ENCODE measurements at places on chromosomes 4 and X.

DNA sequence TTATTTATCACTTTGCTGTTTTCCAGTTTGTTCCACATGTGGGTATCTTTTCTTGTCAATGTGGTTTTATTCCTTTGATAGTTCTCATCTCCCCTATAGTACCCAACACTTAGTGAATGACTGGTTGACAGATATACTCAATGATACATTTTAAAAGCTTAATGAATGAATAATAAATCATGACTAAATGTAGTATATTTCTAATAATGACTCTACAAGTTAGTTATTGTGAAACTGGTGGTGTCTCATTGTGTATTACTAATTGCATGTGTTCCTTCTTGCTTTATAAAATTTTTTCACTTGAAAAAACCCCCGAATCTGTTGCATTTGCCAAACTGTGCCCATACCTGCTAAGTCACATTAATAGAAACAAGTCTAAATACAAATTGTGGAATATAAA lies 95.4 kb downstream of the MBNL3 start:
- no peak for DNase-seq

GRCh38 chr4:94459462-94460161 lies 7.9 kb downstream of the PDLIM5 start:
- no peak for DNase-seq

DNA sequence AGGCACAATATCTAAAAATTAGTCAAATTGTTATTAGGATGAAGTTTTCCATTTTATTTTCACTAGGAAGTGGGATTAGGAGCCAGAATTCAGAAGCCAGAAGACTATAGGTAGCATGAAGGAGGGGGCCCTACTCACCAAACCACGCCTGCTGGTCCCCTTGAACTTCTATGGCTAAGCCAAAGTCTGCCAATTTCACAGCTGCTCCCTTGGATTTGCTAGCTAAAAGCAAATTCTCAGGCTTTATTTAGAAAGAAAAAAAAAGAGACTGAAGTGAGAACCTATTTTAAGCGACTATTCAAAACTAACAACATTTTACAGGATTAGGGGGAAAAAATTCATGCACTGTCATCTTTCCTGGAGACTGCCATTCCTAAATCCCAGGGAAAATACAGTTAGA lies 224.3 kb downstream of the CAMK2D start:
- DNase-seq: no peak

DNA sequence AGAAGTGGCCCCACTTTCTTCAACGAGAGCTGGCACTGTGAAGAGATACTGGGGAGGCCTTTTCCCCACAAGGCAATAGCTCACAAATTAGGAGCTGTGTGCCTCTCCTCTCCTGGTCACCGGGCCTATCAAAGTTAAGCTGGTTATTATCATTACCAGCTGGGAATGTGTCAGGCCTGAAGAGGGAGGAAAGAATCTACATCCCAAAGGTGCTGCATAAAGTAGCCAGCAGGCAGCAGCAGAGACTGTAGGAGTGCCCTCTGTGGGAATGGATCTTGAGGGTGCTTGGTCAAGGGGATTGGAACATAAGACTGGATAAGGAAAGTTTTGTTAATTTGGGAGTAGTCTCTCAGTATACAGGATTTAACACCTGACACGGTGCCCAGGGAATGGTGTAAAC lies 9.1 kb upstream of the TMPRSS11D start:
- DNase-seq: no peak

DNA sequence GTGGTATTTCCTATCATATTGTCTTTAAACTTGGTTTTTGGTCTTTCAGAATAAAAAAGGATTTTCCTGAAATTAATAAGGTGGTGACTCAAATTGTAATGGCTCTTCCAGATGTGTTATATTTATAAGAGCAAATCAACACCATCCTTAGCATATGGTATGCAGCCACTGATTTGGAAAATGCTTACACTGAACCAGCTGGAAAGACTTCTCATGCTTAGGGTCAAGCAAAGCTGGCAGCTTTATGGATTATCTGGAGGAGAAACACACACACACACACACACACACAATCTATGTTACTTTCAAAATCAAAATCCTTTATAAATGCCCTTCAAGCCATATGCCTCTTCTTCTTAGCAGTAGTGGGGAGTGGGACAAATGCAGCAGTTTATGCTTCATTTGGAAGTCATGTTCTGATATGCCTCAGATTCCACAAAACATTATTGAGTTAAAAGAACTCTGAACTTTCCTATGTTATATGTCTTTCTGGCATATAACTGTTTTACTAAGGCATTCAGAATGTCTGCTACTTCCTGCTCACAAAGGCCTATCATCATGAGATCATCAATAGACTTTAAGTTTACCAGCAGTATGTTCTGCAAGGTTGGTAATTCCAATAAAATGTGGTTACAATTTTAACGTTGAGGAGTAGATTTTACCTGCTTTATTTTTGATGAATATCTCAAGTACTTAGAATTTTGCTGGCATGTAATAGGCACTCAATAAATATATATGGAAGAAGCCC lies 72.9 kb upstream of the PRDM5 start:
- DNase-seq: no peak

DNA sequence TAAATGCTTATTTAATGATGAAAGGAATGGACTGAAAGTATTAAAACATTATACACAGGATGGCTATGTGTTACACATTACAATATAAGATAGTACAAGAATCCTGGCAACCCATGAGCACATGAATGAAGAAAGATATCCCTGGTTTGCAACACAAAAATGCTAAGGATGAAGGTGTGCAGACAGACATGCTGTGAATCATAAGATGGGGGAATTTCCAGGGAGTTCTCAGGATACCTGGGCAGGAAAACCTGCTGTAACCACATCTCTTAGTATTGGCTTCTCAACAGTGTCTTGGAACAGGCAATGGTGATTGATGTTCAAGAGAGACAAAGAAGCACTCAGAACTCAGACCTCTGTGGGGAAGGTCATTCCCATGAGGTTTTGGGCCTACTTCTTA lies 23.9 kb upstream of the ANOS1 start:
- DNase-seq: no peak

DNA sequence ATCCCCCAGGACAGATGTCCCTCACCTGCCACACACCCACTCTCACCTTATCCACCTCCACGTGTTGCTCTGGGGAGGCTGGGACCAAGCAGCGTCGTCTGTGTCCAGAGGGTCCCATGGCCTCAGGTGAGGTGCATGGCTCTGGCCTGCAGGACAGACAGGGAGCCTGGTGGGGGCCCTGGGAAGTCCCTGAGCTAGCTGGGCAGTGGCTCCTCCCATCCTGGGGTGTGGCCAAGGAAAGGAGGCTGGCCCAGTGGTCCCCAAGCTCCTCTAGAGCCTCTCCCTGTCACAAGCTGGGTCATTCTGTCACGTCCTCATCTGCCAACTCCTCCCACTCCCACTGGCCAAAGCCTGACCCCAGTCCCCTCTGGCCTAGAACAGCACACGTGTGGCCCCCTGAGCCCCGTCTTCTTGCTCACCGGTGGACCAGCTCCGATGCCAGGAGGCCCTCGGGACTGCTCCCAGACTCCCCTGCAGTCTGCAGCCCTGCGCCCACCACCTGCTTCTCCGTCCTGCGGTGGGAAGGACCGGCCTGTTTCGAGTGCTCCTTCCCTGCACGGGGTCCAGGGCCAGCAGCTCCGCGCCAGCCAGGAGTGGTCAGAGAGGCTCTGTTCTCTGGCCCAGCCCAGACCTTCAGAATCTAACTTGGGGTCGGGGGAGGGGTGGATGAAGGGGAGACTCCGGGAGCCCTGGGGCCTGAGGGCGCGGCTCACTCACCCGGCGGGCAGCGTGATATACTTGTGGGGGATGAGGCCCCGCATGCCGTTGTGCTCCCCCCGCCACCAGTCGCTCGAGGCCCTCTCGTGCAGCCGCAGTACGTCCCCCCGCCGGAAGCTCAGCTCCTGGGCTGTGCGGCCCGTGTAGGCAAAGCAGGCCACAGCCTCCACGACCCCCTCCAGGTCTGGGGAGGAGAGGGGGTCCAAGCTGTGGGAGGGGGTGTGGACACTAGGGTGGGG lies 4.8 kb downstream of the AVPR2 start:
- DNase-seq: no peak

DNA sequence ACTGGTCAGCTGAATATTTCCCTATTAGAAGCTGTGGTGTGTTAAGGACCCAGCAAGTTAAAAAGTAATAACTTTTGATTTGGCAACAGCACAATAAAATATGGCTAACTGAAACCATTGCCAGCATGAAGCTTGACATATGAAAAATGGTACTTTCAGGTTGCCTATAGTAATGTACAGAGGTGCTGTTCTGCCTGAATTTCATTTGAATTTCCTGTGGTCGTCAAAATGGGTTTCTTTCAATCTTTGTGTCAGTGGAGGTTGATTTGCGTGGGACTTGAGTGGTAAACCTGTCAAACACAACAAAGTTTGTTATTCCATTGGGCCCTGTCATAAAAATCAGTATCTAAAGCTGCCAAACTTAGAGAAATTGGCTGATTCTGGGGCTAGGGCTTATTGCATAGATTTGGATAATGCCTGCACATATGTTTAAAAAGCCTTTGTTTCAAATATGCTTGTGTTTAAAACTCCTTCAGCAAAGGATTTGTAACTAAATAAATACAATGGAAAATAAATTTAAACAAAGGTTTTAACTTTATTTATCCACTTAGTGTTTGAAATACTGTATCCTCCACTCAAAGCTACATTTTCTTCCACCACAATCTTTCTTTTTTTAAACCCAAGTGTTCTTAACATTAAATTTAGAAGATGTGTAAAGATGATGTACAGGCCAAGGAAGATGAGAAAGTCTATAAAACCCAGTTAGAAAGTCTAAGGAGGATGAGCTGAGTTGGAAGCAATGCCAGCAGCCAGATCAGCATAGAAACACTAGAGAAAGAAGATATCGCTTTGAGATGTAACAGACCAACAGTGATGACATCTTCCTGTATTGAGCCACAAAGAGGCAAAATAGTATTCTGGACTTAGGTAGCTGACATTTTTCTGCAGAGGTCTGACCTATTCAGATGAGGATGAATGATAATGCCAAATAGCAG lies 134.8 kb upstream of the GIMD1 start:
- DNase-seq: no peak

DNA sequence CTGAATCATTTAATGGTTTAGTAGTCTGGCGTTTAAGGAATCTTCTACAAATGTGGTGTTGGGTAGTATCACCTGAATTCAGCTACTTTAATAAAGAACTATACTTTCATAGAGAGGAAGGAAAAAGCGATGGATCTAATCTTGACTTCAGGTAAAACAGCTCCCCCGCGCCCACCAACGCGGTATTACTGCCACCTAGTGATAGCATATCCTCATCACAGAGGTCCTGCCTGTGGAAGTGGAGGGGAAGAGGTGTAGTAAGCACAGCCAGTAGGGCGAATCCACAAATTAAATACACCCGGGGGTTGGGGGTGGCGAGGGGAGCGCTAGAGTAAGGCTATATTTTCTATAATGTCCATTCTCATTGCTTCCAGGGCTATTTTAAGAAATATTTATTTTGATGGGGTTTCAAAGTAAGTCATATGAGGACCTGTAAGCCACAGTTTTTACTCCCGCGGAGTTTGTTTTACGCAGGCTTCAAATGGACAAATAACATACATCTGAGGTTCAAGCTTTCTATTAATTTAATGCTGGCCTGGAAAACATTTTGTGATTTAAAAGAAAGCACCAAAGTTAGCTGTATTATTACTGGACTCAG lies 8.3 kb upstream of the DAPP1 start:
- peak; percentile 56 for DNase-seq

DNA sequence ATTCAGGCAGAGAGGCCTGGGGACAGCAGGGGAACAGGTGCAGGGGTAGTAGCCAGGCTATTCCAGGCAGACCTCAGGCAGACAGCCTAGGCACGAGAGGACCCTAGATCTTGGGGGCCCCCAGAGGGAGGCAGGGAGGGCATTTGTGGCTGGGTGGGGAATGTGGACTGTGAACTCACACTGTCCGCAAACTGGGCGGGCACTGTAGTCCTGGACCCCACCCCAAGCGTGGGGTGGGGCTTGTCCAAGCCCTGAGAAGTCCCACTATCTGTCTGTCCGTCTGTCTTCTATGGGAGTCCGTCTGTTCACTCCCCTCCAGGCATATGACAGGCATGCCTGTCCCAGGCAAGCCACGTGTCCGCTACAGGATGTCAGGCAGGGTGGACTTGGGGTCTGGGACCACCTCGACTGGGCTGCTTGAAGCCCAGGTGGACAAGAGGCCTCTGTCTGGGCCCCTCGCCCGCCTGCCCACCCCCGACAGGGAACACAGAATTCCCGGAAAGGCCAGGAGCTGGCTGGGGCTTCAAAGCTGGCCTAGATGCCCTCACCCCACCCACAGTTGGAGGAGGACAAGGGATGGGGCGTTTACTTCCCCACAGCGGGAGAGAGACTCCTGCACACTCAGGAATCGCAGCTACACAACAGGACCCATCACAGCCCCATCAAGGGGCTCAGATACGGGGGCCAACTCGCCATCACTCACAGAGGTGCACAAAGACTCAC lies at the start of gene SLC38A5:
Gene SLC38A5 (minus strand): TSS at position 151 of the 723 bp plus-strand sequence. CDS start 2,336 bp downstream, outside the sequence.
- no peak for DNase-seq

DNA sequence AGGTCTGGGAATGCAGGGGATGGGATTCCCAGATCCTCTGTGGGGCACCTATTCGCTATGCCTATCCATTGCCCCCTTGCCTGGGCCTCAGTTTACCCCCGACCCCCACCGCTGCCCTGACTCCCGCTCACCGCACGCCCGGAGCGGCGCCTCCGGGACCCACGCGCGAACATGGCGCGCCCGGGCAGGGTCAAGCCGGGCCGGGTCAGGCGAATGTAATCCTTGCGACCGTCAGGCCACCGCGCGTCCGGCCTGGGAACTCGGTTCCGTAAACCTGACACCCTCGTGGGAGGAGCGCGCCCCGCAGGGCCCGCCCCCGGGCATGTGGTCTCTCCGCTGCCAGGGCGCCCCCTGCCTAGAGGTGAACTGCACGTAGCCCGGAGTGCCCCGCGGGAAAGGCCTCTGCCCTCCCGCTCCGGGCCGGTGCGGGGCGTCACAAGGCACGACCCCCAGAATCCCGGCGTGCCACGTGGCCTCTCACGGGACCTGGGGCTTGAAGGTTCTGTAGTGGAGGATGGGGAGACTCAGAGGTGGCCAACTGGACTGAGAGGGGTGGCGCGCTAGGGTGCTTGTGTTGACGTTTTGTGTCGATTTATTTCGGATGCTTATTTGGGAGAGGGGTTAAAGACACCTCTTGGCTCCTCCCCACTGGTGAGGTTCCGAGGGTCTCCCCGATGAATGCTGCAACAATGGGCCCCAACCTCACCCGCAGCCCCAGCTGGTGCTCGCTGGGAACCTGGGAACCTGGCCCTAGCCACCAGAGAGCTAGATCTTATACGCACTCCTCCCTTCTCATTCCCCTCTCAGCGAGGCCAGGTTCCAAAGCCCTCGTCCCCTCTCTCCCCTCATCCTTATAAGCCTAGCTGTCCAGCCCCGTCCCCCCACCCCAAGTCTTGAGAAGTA lies at the start of gene PRICKLE3:
Gene PRICKLE3 (minus strand): TSS at position 249 of the 903 bp plus-strand sequence. CDS start 76 bp downstream, at position 173.
- DNase-seq: peak; percentile 66

GRCh38 chrX:8960957-8961468 lies 72.9 kb downstream of the FAM9B start:
- DNase-seq: no peak

DNA sequence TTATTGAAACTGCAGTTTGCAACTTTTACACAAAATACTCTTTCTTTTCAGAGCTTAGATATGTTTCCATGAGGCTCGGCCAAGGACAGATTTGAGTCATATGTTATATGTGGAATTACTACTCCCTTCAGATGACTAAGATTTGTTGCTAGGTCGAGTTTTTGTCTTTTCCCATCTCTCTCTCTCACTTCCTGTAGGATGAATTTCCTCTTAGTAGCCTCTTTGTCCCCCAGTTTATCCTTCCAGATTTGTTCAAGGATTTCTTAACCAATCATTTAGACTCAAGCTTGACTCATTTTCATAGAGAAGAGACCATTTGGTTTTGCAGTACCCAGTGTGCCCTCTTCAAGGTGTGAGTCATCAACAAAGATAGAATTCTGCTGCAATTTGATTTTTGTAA lies 209.2 kb downstream of the GLUD2 start:
- no peak for DNase-seq

- DNase-seq: no peak
These were observed 917.2 kb downstream of the CENPC start for GRCh38 chr4:66628146-66628545.

Measured in stimulated activated CD8-positive, alpha-beta memory T cell treated with anti-CD3 and anti-CD28 coated beads, Interleukin-12 subunit alpha, Interleukin-12 subunit beta, amount 100 ng/mL, for 1 hour (primary cell).